ENCODE measurements at places on chromosomes 5 and 9.
A peak's percentile ranks its signal among the peaks of the same experiment; 100 is the strongest.

DNA sequence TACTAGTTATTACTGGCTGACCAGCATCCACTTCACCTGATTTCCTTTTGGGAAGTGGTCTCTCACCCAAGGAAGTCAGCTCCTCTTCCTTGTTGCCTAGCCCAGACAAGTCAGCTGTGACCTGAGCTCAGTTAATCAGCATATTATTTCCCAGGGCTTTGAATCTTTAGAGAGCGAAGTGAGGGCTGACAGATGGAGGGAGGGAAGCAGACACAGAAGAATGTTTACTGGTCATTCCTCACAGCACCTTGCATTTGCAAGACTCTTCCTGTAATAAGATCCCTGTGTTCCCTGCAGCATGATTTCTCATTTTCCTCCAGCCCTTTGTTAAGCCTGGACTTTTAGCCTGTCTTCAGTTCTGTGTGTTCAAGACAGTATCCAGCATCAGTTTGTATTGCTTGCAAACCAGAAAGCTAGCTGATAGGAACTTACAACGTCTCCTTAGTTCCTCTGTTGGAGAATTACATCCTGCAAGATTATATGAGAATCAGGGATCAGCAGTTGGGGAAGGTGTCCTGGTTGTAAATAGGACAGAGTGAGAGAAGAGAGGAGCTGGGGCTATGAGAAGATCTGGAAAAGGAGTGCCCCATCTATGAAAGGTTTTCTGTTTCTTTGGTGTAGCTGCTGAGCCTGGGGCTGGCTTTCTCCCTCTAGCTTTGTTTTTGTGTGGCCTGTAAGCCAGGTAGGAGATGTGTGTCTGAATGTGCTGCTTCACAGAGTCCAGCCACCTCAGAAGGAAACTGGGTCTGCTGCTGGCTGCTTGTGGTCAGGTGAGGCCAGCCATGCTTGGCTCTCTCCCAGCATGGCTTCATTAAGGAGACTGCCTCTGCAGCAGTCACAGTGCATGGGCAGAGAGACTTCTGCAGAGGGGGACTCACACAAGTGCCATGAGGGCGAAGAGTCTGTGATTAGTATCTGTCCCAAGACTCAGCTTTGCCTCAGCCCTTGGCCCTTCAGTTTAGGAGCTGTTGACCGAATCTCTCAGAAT, 50.3 kb downstream of the MAN2A1 start:
- no peak for DNase-seq

- DNase-seq = no peak
These were observed 38.5 kb downstream of the TLE1 start for GRCh38 chr9:81650586-81651515.

DNA sequence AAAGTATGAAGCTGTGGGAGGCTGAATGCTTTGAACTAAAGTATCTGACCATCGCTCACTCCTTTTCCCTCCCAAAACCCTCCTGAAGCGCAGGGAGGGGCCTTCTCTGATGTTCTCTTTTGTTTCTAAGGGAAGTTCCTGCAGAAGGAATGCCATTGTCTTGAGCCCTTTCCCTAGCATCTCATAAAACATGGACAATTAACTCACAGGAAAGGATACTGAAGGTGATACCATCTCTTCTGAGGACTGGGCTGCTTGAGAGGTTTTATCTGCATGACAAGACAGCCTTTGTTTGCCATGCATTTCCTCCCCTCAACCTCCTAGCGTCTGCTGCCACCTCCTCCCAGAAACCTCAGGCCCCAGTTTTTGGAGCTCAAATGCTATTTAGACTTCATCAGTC, 4.3 kb upstream of the RMND5B start:
- no peak for DNase-seq

GRCh38 chr9:26457151-26457550, 435.5 kb downstream of the CAAP1 start:
- DNase-seq = no peak

DNA sequence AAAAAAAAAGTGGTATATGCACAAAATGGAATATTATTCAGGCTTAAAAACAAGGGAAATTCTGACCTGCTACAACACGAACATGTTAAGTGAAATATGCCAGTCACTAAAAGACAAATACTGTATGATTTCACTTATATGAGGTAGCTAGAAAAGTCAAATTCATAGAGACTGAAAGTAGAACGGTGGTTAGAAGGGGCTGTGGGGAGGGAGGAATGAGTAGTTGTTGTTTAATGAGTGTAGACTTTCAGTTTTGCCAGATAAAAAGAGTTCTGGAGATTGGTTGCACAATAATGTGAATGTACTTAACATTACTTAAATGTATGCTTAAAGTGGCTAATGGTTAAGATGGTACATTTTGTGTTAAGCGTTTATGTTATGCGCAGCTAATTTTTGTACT, 79.5 kb upstream of the IL12B start:
- peak; percentile 47 for DNase-seq

DNA sequence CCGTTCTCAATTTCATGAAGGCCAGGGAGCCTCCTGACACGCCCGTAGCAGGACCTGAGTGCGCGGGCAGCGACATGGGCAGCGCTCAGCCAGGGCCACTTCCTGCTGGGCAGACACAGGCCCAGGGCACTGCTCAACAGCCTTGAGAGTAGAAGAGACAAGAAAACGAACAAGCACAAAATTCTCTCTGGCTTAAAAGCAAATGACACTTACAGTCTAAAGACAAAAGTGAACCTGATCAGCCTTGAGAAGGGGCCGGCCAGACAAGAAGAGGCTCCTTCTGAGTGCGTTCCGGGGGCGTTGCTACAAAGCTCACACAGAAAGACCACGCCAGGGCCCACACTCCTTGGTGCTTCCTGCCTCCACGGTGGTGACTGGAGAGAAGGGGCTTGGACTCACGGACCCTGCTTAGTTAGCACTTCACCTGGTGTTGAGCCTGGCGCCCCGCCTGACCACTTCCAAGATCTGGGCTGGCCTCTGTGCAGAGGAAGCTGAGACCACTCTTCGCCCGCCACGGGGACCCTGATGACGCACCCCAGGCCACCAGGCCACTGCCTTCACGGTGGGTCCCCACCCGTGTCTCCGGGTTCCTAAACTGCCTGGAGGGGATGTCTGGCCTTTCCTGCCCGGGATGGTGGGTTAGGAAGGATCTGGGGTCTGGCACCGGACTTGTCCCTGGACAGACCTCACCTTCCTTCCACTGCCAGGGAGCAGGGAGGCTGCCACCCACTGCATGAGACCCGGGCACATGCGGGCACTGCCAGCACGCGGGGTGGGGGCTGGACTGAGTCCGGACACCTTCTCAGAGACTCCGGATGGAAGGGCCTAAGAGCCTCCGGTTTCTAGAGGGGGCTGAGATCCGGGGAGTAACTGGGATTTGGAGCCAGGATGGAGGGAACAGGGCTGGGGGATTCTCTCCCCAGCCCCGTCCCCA, 1.3 kb downstream of the SLC12A7 start:
- DNase-seq = peak; percentile 24

GRCh38 chr5:73818357-73818756, 192.4 kb downstream of the ARHGEF28 start:
- DNase-seq = no peak
